ENCODE measurements at places on chromosomes 6 and 20.

DNA sequence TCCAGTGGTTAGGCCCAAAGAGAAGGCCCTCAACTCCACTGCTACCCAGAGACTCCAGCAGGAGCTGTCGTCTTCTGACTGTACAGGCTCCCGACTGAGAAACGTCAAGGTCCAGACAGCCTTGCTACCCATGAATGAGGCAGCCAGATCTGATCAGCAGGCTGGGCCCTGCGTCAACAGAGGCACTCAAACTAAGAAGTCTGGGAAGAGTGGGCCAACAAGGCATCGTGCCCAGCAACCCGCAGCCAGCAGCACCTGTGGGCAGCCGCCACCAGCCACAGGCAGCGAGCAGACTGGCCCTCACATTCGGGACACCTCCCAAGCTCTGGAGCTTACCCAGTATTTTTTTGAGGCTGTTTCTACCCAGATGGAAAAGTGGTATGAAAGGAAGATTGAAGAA lies 8.1 kb downstream of the LYRM2 start:
- DNase-seq = no peak

DNA sequence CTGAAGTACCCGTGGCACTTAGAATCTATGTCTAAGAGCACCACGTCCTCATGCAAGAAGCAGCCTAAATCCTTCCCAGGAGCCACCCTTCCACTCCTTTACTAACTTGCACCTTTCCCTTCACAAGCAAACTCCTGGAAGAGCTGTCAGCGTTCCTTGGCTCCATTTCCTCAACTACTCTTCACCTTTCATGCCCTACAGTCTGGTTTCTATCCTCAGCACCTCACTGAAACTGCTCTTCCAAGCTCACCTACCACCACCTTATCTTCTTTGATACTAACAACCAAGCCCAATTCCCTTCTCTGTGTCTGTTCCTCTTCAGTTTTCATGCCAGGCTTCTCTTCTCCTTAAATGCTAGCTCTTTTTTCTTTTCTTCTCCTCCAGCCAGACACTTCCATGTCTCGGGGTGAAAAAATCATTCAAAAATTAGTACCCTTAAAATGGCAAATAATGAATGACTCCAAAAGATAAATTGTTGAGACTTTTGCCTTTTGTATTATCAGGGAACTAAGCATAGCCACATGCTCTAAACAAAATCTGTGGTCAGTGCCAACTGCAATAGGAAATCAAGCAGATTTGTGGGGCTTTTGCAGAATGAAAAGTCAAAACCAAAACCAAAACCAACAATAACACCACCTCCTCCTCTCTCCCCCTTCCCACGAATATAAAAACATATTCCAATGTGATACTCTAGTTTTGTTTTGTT lies 149.6 kb upstream of the KCNK16 start:
- DNase-seq = no peak

- no peak for DNase-seq
Measured at GRCh38 chr20:48298851-48299484, 513.7 kb upstream of the SULF2 start.

DNA sequence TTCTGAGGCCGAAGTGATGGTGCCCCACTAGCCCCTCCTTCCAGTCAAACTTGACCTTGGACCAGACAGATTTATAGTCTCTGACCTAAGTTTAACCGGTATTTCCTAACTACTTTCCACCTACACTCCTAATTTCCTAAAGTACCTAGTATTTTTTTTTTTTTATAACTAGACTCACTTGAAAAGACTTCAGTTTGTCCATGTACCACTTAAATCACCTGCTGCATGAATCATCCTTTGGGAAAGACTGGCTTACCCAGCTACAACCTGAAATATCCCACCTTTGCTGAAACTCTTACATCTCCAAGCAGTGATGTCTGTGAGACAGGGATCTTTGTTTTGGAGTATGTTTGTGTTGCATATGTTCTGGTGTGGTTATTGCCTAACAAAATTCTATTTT lies 71.1 kb downstream of the ZDHHC14 start:
- DNase-seq = no peak

Measured in stimulated activated CD8-positive, alpha-beta memory T cell treated with anti-CD3 and anti-CD28 coated beads, Interleukin-2, amount 100 ng/mL, for 1 hour (primary cell).